ENCODE measurements at places on chromosomes 11 and 22. TPM values are rescaled to one million over a fixed set of nuclear protein-coding genes. Genes with fewer than 3 reads are reported as not detected.

GRCh38 chr11:17343907-17344306, 7.7 kb upstream of the NCR3LG1 start:
- DNase-seq, result no peak

GRCh38 chr11:19713196-19714021, 772 bp downstream of the NAV2 start:
- DNase-seq, result no peak

- DNase-seq, result no peak
These were observed 201.7 kb downstream of the ARHGAP42 start for GRCh38 chr11:100888836-100889235.

- no peak for DNase-seq
These were observed 74.4 kb downstream of the WNT11 start for GRCh38 chr11:76131671-76132631.

- peak; percentile 55 for DNase-seq
These were observed 14.7 kb upstream of the CD81 start for GRCh38 chr11:2362414-2362813.

MRPL16 gene
- total RNA-seq, result 64.7 TPM

SEPTIN3 gene
- not detected for total RNA-seq

ARHGAP42 gene
- total RNA-seq, result 12.0 TPM

SLC6A5 gene
- total RNA-seq, result not detected

HBD gene
- 4.4 TPM for total RNA-seq
